ENCODE measurements at places on chromosomes 16 and 17.

DNA sequence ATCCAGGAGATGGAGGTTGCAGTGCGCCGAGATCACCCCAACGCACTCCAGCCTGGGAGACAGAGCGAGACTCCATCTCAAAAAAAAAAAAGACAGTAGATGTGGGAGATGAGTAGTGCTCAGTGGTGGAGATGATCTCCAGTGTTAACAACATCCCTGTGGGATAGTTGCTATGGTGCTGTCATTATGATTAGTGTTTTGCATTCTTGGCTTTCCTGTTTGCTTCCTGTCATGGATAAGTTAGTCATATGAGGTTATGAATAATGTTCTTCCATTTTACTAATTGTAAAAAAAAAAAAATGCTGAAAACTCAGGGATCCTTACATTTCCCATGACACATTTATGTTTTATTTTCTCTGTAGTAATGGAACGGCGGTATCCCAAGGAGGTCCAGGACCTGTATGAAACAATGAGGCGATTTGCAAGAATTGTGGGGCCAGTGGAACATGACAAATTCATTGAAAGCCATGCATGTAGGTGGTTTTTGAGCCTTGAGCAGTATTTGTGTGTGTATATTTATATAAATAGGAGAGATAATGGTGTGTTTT lies 24.5 kb upstream of the DUSP14 start:
- DNase-seq: peak; percentile 61

DNA sequence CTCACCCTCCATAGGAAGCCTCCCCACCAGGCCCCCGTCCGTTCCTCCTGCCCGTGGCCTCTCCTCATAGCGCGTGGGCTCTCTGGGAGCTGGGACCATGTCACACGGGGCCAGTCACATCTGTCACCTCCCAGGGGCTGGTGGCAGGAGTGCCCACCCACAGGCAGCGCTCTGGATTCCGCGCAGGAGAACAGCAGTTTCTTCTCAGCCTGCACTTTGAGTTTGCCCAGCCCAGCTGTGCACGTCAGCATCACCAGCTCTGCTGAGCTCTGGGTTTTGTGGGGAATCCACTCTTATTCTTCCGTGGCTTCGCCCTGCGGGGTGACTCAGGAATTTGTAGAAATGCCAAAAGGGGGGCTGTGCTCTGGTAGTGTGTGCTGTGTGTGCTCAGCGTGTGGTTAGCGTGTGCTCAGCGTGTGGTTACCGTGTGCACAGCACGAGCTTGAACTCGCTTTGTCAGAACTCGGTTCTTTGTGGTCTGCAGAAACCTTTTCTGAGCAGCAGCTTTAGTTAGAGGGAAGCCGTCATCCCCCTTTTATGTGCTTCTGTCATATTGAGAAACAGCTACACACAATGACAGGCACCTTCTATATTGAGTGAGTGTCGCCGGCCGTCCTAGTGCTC lies 3.2 kb downstream of the ACSF3 start:
- DNase-seq: no peak

GRCh38 chr16:87702325-87702811 lies 63.4 kb downstream of the KLHDC4 start:
- peak; percentile 74 for DNase-seq

DNA sequence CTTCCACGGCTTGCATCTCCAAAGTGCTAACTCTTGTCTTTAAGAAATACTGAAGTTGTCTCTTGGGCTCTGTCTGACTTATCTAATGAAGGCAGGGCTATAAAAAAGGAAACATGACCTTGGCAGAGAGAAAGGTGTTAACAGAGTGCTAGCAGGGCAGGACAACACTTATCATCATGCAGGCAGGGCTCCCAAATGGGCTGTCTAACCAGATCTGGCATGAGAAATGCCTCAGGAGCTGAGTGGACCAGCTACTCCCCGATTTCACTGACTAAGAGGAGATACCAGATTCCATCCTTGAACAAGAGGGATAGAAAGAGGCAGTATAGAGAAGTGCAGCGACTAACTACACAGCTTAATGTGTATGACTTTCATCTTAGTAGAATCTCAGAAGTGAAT lies 32.6 kb downstream of the PMP22 start:
- no peak for DNase-seq

- peak; percentile 56 for DNase-seq
Measured at GRCh38 chr16:4372001-4372577, 441 bp downstream of the VASN start.

GRCh38 chr16:14486520-14487303 lies 143.3 kb downstream of the PARN start:
- peak; percentile 89 for DNase-seq

DNA sequence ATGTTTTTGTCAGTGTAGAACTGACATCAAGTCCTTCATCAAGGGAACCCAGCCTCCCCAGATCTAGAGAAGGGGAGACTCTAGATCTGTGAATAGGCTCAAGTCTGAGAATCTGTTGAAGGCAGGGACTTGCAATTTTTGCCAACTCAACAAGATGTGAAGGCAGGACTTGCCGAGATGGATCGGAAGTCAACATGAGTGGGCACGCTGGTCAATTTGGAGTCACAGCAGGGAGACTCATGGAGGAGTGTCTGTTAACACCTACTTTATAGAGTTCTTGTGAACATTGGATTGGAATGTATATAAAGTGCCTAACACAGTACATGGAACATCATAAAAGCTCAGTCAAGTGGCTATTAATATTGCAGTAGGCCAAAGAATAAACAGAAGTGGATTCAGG lies 10.0 kb downstream of the ZNF689 start:
- no peak for DNase-seq

DNA sequence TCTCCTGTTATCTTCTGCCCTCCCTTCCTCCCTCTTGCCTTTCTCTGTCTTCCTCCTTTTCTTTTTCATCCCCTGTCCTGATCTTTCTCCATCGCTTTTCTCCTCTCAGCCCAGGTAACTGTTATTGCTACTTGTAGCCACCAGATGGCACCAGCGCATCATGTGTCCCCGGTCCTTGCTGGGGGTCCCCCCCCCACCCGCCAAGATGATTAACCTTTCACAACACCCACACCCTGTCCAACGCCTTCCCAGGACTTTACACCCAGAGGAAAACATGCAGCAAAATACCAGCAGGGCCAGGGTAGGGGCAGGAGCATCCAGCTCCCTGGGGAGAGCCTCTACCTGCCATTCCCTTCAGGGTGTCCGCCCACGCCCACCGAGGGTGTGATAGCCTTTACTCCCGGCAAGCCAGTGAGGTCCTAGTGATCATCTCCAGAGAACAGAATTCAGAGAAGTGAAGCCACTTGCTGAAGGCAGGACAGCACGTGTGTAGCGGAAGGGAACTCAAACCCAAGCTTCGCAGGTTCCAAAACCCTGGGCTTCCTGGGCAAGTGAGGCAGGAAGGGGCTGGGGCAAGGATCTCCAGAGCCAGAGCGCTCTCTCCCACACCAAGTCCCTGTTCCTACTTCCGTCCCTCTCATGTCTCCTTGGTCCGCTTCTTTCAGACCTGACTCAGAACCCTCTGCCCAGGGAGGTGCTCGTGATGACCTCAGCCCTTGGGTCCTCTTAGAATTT lies 13.4 kb upstream of the TAC4 start:
- peak; percentile 89 for DNase-seq

DNA sequence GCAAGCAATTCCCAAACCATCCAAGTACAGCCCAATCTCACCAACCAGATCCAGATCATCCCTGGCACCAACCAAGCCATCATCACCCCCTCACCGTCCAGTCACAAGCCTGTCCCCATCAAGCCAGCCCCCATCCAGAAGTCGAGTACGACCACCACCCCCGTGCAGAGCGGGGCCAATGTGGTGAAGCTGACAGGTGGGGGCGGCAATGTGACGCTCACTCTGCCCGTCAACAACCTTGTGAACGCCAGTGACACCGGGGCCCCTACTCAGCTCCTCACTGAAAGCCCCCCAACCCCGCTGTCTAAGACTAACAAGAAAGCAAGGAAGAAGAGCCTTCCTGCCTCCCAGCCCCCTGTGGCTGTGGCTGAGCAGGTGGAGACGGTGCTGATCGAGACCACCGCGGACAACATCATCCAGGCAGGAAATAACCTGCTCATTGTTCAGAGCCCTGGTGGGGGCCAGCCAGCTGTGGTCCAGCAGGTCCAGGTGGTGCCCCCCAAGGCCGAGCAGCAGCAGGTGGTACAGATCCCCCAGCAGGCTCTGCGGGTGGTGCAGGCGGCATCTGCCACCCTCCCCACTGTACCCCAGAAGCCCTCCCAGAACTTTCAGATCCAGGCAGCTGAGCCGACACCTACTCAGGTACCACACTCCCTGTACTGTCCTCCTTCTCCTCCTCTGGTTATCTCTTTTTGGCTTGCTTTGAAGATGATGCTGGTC lies 20.6 kb downstream of the SP2 start:
- DNase-seq: no peak

DNA sequence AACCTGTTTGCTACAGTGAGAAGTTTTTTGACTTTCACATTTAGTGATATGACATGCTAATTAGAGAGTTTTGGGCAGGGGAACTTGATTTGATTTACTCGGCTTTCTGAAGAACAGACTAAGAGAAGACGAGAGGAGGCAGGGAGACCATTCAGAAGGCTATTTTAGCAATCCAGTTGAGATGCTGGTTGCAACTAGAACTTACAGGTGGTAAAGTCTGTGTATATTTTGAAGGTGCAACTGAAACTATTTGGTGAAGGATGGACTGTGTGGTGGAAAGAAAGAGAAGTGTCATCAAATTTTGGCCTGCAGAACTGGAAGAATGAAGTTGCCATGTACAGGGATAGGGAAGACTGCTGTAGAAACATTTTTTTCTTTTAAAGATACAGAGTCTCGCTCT lies 42.2 kb upstream of the KPNB1 start:
- DNase-seq: no peak

DNA sequence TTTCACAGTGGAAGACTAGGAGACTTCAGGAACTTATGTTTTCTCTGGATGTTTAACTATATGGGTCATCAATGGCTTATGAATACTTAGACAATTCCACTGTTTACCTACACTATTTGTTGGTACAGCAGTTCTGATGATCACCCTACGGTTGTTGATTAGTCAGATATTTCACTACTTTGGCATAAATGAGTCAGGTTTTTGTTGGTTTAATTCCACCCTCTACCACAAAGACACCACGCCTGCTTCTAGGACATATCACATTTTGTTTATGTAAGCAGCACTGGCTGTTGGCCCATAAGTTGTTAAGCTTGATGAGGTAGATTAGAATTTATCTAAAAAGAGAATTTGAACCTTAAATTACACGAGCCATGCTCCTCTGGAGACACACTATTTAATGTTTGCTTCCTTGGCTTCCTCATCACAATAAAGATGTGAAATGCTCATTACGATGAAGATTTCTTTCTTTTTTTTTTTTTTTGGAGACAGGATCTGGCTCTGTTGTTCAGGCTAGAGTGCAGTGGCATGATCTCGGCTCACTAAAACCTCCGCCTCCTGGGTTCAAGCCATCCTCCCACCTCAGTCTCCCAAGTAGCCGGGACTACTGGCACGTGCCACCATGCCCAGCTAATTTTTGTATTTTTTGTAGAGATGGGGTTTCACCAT lies 4.3 kb downstream of the GDE1 start:
- DNase-seq: no peak

GRCh38 chr16:924806-925205 lies 46.0 kb downstream of the LMF1 start:
- DNase-seq: no peak

DNA sequence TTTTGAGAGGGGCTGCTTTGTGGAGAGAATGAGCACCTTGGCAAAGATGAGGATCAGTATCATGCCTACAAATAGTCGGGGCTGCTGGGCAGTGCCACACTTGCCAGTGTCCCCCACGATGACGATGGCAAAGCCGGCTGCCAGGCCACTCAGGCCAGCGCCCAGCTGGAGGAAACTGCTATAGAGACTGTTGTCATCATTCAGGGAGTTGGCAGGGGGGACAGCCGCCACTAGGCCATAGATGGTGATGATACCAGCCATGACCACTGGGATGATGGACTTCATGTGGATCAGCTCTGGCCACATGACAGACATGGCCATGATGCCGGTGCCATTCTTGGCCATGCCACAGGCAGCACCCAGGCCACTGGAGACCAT lies 23.8 kb downstream of the MINK1 start:
- DNase-seq: no peak

- DNase-seq: peak; percentile 64
Measured at GRCh38 chr17:72404872-72405271, 284.1 kb downstream of the SOX9 start.

DNA sequence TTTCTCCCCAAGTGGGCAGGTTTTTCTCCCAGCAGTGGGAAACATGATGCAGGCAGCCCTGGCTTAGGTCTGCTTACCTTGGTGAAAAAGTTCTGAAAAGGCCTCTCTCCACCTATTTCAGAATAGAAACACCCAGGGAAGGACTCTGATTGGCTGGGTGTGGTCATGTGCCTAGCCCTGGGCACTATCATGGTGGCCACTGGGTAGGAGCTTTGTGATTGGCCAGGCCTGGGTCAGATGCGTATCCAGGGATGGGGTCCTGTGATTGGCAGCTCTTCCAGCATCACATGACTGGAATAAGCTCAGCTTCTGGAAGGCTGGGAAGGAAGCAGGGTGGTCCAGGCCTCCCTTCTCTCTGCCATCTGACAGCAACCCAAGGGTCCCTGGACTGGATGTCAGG lies 53.5 kb downstream of the ZDHHC7 start:
- DNase-seq: no peak

- DNase-seq: peak; percentile 87
Measured at GRCh38 chr16:27748868-27749546, 199.1 kb downstream of the KATNIP start.

GRCh38 chr16:66434619-66435430 lies 7.7 kb downstream of the BEAN1 start:
- no peak for DNase-seq

DNA sequence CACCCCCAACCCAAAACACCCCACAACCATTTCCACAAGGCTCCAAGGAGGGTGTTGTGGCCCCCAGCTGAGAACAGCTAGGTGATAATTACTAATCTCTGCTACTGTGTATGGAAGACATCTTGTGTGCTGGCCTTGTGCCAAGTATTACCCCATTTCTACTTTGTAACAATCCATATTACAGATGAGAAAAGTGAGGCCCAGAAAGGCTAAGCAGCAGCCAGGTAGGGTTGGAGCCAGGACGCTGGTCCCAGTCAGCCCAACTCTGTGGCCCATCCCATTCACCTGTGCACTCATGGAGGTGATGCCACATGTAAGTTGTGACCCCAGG lies 12.4 kb upstream of the PEMT start:
- no peak for DNase-seq
